ENCODE measurements at places on chromosomes 11 and 22.

DNA sequence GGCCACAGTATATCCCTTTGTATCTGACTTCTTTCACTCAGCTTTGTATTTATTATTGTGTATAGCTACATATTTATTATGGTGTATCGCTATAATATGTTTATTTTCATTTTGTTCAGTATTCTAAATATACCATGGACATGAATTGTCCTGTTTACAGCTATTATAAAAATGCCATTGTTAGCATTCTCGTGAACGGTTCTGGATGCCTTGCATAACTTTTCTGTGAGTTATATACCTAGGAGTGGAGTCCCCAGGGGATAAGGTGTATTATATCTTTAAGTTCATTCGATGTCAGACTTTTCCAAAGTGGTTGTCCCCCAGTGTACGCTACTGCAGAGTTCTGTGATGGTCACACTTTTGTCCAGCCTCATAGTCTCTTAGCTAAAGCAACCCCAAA, 301.7 kb downstream of the TMEM135 start:
- no peak for DNase-seq

DNA sequence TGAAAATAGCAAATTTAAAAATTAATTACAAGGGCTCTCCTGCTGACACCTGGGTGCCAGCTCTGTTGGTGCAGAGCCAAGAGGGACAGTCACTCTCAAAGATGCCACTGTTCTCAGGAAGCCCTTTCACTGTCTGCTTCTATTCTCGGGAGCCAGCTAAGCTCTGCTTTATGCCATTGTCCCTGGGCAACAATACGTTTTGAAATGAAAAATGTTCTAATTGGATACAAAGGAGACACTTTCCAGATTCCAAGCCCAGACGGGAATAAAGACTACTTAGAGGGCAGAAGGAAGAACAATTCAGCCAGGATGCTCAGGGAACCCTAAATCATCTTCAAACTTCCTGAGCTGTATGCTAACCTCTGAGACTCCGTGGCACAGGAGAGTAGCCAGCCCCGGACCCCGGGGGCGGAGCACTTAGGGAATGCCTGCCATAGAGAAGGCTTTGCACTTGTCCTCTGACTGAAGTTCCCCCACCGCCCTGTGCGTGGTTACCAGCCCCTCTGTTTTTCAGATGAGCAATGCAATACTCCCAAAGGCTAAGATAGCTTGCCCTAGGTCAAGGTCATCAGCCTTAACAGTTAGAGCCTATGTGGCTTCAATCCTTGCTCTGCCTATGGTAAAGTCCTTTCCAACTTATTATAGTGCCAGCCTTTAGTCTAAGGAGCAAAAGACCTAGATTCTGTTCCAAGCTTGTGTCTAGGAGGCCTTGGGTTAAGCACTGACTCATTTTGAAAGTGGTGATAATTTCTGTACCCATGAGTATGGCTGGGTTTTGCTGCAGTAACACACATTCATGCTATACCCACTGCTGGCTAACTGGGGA, 150.9 kb downstream of the CACNA1I start:
- DNase-seq = no peak

DNA sequence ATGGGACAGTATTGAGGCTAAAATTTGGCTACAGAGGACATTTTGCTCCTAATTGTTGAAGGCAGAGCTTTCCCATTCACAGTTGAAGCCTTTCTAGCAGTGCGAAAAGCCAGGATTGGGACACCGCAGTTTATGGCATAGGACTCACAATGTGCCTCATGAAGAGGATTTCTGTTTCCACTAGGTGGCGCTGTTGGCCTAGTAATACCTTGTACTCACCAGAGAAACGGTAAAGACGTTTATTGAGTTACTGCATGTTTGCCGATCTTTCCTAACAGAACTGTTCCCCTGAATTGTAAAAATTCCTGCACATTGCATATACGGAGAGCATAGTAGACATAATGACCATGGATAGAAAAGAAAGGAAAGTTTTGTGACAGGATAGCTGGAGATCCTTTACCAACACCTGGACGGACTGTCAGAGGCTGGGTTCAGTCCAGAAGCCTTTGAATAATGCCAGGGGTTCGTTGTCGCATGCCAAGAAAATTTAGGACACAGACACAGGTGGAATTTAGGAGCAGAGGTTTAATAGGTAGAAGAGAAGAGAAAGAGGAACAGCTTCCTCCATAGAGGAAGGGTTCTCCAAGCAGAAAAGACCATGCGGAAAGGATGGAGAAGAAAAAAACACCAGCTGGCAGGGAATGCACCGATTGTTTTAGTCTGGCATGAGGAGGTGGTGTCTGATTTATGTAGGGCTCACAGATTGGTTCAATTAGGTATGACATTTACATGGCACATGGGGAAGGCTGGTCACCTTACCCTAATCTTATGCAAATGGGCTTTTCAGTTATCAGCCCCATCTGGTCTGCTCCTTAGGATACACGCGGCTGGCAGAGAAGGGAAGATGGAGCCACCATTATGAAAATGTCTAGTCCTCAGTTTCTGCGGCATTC, 10.8 kb upstream of the OR51D1 start:
- DNase-seq = peak; percentile 57

- DNase-seq = peak; percentile 30
Observed at GRCh38 chr22:38230108-38230825, 28.5 kb downstream of the MAFF start.

GRCh38 chr22:20565761-20566160, 58.4 kb downstream of the MED15 start:
- DNase-seq = no peak
